ENCODE measurements at places on chromosomes 12 and 14.
A peak's percentile ranks its signal among the peaks of the same experiment; 100 is the strongest.

GRCh38 chr12:55842681-55843429, at the start of gene MMP19:
Gene MMP19 (minus strand): TSS chr12:55842936. CDS start chr12:55842830, 106 bp downstream.
- DNase-seq = no peak

DNA sequence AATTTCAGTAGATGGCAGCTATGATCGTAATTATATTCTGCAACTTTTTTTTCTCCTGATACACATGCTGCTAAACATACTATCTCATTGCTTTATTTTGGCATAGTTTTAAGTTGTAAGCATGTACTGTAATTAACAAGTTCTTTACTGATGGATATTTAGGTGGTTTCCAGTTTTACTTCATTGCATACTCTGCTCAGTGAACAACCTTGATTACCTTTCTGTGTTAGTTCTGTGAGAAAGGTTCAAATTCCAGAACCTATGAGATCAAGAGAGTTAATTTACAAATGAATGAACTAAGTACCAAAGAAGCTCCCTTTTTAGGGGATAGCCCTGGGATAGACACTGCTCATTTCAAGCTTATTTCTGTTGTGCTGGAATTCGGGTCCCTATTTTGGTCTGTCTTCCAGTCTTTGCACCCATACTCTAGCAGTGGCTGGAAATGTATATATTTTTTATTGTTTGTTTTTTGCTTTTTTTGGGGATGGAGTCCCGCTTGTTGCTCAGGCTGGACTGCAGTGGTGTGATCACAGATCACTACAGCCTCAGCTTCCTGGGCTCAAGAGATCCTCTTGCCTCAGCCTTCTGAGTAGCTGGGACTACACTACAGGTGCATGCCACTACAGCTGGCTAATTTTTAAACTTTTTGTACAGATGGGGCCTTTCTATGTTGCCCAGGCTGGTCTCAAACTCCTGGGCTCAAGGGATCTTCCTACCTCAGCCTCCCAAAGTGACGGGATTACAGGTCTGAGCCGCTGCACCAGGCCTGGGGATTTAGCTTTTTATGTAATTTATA, 10.6 kb downstream of the PAPOLA start:
- no peak for DNase-seq

GRCh38 chr14:28536889-28537288, 229.7 kb upstream of the FOXG1 start:
- no peak for DNase-seq

- DNase-seq = no peak
Measured at GRCh38 chr12:113488322-113488721, 16.7 kb upstream of the LHX5 start.

DNA sequence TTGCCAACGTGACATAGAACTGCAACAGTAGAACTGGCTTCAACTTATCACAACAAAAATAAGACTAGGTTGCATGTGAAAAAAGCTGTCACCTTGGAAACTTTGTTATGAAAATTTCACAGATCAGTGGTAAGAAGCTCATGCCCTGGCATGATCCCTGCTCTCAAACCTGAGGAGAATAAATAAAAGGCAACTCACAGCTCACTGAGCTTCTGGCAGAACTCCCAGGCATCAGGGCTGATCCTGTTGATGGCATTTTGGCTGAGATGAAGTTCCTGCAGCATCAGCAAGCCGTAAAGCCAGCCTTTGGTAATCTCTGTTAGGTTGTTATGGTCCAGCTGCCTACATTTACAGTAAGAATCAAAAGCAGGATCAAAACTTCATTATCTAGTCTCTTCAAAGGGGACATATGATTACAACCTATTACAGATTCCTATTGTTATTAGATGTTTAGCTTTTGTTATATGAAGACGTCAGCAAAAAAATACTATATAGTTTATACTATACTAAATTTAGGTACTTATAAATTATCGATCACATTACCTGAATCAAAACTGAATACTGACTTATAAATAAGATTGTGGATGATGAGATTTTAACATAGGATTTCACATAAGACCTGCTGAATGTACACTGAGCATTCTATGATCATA, 32.0 kb downstream of the LRIG3 start:
- DNase-seq = peak; percentile 91

DNA sequence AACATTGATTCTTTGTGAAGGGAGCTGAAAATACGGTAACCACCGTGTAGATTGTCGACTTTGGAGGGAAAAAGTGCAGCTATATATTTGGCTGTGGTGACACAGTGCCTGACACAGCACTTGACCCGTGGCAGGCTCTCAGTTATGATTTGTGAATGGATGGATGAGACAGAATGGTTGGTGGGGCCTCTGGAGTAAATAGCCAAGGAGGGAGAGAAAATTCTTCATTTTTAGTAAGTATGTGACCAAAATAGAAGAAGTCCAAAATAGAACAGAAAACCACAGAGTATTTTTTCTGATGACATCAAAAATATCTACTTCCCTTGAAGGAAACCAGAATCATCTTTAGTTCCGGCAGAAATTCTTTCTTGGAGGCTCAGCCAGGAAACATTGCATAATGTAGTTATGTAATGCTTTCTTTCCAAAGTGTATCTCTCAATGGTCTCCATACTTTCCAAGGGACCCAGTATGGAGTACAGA, 82.0 kb upstream of the WSCD2 start:
- no peak for DNase-seq
